ENCODE measurements at places on chromosomes 16 and 17.

GRCh38 chr17:6923385-6923784 lies 72.5 kb upstream of the ALOX12 start:
- DNase-seq: no peak

DNA sequence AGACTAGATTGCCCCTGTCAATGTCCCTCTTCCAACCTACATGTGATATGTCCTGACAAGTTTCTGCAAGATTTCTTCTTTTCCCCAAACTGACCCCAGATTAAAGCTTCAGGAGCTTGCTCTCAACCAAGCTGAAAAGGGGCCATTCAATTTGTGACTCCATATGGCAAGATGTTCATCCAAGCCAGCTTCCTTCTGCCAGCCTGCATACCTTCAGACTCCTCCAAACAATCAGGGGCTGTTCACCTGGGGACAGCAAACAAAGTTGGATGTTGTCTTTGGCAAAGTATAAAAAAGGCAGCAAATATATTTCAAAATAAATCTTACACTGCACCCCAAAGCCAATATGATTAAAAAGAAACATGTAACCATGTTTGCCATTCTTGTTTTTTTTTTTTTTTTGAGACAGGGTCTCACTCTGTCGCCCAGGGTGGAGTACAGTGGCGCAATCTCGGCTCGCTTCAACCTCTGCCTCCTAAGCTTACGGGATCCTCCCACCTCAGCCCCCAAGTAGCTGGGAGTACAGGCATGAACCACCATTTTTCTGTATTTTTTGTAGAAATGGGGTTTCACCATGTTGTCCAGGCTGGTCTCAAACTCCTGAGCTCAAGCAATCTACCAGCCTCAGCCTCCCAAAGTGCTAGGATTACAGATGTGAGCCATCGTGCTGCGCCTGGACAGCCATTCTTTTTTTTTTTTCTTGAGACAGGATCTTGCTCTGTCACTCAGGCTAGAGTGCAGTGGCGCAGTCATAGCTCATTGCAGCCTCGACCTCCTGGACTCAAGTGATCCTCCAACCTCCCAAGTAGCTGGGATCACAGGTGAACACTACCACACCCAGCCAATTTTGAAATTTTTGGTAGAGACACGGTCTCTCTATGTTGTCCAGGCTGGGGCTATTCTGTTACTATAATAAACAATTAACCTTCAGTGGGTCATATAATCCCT lies 50.0 kb upstream of the AKAP1 start:
- DNase-seq: no peak

DNA sequence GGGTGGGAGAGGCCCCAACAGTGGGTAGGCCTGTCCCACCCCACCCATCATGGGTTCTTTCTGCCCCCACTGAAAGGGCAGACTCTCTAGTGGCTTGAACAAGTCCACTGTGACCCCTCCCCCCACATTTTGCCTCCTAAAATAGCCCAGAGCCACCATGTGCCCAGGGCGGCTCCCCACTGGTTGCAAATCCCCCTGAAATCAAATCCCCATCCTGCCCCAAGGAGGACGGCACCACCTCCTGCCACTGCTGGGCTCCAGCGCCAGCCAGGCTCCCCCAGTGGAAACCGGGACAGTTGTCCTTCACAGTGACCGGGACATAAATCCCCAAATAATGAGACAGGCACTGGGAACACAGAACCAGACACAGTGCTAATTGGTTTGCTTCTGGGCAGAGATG lies 20.5 kb downstream of the ZNF385C start:
- no peak for DNase-seq

- peak; percentile 41 for DNase-seq
Measured at GRCh38 chr16:55703003-55704001, 47.5 kb downstream of the SLC6A2 start.

GRCh38 chr16:54657058-54657708 lies 273.5 kb upstream of the IRX5 start:
- DNase-seq: no peak

- no peak for DNase-seq
Measured at GRCh38 chr17:67020293-67020766, 24.0 kb upstream of the CACNG1 start.

GRCh38 chr17:45718791-45719190 lies 65.3 kb upstream of the CRHR1 start:
- DNase-seq: no peak

DNA sequence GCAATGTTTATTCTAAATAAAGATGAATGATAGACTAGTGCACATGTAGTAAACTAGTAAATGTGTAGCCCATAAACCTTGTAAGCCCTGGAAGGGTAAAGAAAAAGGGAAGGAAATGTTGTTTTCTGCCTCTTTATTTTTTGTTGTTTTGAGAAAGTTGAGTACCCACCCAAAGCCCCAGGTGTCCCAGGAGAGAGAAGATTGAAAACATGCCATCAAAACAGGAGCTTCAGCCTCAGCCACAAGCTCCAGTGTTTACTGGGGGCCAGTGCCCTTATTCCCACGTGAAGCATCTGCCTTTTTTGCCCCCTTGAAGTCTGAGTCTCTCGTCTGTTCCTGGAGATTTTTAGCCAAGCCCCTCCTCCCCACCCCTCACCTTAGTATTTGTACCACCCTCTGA lies 121.5 kb downstream of the PRKCB start:
- DNase-seq: no peak

- DNase-seq: no peak
Measured at GRCh38 chr16:84322749-84323148, 28.1 kb downstream of the WFDC1 start.

Data from AG04450 (cell line).